Renal pelvis (tissue), 12 donors: ENCODE measurements at places on chromosomes 7 and 10.

DNA sequence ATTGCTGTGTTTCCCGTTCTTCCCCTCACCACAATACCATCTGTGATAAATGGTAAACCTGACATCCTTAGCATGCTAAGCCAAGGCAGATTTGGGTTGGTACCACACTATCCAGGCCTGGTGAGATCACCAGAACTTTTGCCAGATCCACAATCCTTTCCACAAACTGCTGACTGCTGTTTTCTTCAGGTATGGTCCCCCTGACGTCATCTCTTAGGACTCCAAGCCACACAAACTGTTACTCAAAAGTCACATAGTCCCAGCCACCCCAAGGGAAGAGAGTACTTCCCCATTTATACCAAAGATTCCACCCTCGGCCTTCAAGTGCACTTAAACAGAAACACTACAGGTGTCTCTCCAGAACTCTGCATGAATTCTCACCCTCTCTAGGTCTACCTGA lies 34.8 kb downstream of the SLC25A13 start:
- DNase-seq = no peak

DNA sequence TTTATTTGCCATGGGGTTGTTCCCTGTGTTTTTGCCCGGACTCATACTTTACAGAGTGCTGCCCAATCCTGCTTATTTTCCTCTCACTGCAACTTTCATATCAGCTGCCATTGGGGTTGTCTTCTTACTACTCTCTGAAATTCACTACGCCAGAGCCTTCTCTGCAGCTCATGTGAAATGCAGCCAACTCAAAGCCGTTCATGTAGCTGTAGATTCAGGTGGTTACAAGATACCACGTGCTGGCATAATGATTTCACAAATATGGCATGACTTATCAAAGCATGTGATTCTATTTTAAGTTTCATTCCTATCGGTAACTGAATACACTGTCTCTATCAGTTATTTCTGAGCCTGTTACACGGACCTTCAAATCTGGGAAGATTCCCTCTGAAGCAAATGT lies 130.3 kb upstream of the WNT16 start:
- DNase-seq = no peak

- DNase-seq = no peak
These were observed 22.5 kb downstream of the ZSCAN25 start for GRCh38 chr7:99639267-99639666.

DNA sequence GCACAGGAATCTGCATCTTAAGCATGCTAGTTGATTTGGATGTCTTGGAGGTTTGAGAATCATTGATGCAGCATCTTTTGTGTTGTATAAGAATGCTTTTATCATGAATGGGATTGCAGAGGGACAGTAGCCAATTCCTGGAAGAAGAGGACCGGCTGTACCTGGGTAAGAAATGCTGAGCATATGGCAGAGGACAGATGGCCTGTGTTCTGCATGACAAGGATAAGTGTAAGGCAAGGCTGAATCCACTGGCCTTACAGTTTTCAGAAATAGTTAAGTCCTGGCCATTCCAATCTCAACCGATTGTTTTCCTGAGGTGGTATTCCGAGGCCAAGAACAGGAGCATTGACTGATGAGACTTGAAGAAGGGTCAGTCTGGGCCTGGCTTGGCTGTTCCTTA lies 24.4 kb upstream of the KBTBD2 start:
- no peak for DNase-seq

- DNase-seq = no peak
These were observed 31.0 kb downstream of the TACR2 start for GRCh38 chr10:69385454-69386350.

GRCh38 chr7:100489121-100489520 lies 5.4 kb downstream of the NYAP1 start:
- no peak for DNase-seq

DNA sequence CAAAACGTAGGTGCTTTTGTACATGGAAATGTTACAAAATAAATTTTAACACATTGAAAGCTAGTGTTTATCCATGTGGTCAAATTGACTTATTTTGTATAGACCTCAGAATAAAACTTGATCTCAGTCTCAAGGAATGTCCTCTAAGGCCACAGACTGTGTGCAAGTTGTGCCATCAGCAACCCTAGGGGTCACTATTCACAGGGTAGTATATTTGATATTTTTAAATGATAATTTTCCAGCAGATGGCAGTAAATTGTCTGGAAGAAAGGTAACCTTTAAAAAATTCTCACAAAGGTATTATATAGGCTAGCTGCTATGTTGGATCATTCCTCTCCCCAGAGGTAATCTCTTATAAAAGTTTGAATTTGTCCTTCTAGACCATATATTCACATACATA lies 12.9 kb upstream of the SNX10 start:
- no peak for DNase-seq

- peak; percentile 77 for DNase-seq
These were observed at the start of gene RP9 for GRCh38 chr7:33109005-33109757. Gene RP9 (minus strand): TSS chr7:33109404. CDS start chr7:33109372, 32 bp downstream.

GRCh38 chr7:156566812-156567549 lies 73.6 kb upstream of the RNF32 start:
- DNase-seq = no peak

GRCh38 chr10:18710201-18710653 lies 51.0 kb downstream of the ARL5B start:
- DNase-seq = no peak

DNA sequence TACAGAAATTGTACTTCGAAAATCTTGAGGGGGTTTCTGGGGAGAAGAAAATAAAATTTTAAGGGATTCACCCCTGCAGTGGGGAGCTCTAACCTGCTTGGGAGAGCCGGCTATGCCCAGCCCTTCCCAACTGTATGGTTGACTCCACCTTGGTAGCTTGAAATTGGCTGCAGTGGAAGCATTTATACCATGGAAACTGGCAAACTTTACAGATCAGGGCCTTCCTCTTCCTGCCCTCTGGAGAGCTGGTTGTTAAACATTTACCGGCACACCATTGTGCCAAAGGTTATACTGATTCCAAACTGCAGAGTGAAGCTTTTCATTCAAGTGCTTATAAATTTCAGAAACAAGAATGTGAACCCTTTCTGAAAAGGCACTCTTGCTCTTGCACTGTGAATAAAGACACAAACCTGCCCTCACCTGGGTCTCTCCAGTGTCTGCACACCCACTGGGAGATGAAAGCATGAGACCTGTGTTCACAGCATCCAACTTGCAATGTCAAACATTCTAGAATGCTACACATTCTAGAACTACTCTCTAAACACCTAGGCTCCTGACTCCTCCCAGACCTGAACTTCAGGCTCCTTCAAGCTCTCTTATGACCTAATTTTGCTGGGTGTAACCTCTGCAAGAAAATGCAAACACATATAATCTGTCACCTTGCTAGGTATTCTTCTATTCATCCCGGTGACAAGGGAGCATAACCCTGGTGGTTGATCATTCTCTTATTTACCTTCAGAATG lies 44.7 kb downstream of the ABLIM1 start:
- DNase-seq = peak; percentile 56

GRCh38 chr7:43004082-43004481 lies 71.9 kb downstream of the MRPL32 start:
- DNase-seq = no peak

DNA sequence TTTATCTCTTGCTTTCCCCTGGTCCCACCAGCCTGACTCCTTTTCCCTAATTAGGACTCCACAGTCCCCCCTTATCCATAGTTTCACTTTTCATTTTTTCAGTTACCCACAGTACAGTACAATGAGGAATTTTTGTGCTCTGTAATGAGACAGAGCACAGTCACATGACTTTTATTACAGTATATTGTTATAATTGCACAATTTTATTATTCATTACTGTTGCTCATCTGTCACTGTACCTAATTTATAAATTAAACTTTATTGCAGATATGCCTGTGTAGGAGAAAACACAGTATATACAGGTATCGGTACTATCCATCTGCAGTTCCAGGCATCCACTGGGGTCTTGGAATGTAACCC lies 125.4 kb downstream of the KCNMA1 start:
- no peak for DNase-seq

DNA sequence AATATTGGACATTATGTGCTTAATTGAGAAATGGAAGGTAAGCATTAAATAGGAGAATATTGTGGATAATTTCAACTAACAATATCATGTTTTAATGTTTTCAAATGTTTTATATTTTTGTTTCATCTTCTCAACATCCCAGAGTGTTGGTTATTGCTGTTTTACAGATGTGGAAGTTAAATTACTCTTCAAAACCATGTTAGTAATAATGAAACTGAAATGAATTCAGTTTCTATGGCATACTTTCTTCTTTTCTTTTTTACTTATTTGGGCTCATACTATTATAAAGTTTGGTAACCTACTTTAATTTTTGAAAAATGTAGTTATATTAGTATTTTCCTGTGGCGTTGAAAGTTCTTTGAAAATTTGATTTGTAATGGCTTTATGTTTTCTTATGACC lies 4.2 kb downstream of the GLRX3 start:
- no peak for DNase-seq
